ENCODE measurements at places on chromosomes 3 and 15.

DNA sequence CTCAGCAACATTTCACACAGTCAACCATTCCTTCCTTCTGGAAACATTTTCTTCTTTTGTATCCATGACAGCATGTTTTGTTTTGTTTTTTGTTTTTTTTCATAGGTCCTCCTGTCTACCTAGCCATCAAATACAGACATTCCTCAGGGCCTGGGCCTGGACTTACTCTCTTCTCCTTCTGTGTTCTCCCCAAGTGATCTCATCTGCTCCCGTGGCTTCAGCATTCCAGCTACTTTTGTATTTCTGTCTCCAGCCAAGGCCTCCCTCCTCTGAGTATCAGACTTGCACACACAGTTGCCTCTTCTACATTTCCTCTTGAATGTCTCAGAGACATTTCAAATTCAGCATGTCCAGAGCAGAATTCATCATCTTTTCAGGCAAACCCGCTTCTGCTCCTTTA lies 82.4 kb downstream of the HCN4 start:
- no peak for DNase-seq

GRCh38 chr15:68427366-68427765 lies 4.6 kb downstream of the ITGA11 start:
- DNase-seq: no peak

GRCh38 chr3:195699860-195700259 lies 20.9 kb upstream of the MUC20 start:
- DNase-seq: no peak

- no peak for DNase-seq
These were observed 14.1 kb downstream of the CCDC12 start for GRCh38 chr3:46962427-46962826.

GRCh38 chr3:87446849-87447387 lies 170.5 kb upstream of the POU1F1 start:
- DNase-seq: peak; percentile 1
